ENCODE measurements at places on chromosomes 13 and 19. TPM values are rescaled to one million over a fixed set of nuclear protein-coding genes. Genes with fewer than 3 reads are reported as not detected.

DNA sequence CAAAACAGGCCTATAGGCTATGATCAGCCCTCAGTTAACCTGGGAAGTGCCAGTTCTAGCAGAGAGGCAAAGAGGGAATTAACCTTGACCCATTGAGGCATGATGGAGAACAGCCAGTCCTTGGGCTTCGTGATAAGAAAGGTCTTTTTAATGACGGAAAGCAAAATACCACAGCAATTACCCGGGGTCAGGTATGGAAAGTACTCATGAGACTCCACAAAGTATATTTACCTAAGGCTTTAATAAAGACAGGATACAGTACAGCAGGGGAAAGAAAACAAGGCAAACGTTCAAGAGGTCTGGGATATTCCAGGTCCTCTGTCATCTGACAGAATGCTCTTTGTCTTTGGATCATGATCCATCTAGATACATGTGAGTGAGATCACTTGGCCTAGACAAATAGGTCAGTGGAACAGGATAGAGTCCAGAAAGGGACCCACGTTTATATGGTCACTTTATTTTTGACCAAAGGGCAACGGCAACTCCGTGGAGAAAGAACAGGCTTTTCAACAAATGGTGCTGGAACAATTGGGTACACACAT is 52.2 kb downstream of the WDFY2 start:
- no peak overlapping the region for H3K4me3 ChIP-seq
- peak; percentile 72 for DNase-seq
- H3K4me1 ChIP-seq = peaks cover 67% of the 10 kb centered on the region
- H3K36me3 ChIP-seq = no peaks in the 10 kb centered on the region
- no peaks in the 10 kb centered on the region for H3K27me3 ChIP-seq
- H3K27ac ChIP-seq = peak overlapping the region; percentile 92

DNA sequence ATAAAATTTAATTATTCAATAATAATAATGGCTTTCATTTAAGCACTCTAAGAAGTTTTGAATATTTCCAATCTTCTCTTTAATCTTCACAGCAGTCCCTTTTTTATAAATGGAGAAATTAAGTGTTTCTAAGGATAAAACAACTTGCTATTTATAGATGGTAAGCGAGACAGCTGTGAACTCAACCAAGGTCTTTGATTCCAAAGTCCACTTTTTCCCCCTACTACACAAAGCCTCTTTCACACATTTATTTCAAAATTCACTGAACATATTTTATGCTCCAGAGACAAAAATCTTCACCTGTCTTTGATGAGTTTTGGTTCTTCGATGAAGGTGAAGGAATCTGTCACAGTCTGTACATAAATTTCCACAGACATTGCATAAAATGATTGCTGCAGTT is 34.4 kb upstream of the FBXL3 start:
- no peak overlapping the region for H3K4me3 ChIP-seq
- H3K27me3 ChIP-seq = no peaks in the 10 kb centered on the region
- H3K36me3 ChIP-seq = peaks cover 5% of the 10 kb centered on the region
- no peaks in the 10 kb centered on the region for H3K4me1 ChIP-seq
- DNase-seq = no peak

GRCh38 chr13:50275392-50276063 is 260.3 kb downstream of the KCNRG start:
- H3K4me1 ChIP-seq = no peaks in the 10 kb centered on the region
- no peak overlapping the region for H3K27ac ChIP-seq
- H3K36me3 ChIP-seq = no peaks in the 10 kb centered on the region
- H3K4me3 ChIP-seq = no peak overlapping the region
- no peak for DNase-seq
- H3K27me3 ChIP-seq = no peaks in the 10 kb centered on the region

- H3K36me3 ChIP-seq = no peaks in the 10 kb centered on the region
- DNase-seq = no peak
- no peak overlapping the region for H3K4me3 ChIP-seq
- peak overlapping the region; percentile 58 for H3K27ac ChIP-seq
- peaks cover 51% of the 10 kb centered on the region for H3K4me1 ChIP-seq
- no peaks in the 10 kb centered on the region for H3K27me3 ChIP-seq
Measured at GRCh38 chr19:44636439-44637389, 7.0 kb upstream of the PVR start.

DNA sequence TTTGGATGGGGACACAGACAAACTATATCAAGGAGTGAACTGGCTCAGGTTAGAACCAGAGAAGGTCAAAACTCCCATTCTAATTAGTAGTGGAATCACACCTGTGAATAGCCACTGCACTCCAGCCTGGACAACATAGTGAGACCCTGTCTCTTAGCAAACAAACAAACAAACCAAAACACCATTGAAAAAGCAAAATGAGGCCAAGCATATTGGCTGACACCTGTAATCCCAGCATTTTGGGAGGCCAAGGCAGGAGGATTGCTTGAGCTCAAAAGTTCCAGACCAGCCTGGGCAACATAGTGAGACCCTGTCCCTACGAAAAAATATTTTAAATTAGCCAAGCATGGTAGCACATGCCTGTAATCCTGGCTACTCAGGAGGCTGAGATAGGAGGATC is 39.1 kb upstream of the UBAC2 start:
- no peaks in the 10 kb centered on the region for H3K4me1 ChIP-seq
- H3K4me3 ChIP-seq = no peak overlapping the region
- no peak for DNase-seq
- H3K36me3 ChIP-seq = no peaks in the 10 kb centered on the region

DNA sequence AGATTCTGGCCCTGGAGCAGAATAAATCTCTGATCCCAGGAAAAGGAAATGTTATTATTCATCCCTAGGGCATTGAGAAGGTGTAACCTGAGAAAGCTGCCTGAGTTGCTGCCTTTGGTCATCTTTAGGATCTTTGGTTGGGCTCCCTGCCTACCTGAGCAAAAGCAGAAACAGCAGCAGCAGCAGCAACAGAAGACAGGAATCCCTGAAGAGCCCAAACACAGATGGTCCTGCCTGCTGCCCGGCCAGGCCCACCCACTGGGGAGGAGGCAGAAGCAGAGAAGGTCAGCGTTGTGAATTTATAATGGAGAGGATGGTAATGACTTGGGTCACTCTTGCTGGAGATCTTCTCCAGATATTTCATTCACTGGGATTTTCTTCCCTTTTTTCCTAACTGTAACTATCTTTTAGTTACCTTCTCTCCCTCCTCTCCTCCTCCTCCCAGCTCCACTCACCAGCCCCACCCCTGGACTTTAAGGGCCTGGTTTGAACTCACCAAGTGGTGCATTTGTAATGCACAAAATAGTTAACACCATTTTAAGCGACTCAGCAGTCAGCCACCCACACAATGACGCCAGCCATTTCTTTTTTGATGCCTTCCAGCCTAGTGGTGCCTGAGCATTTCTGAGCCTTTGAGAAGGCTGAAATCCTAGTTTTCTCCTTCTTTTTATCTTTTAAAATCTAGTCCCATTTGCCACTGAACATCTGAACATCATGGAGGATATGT is 91.7 kb downstream of the HSPH1 start:
- H3K4me3 ChIP-seq = no peak overlapping the region
- no peak overlapping the region for H3K27ac ChIP-seq
- no peaks in the 10 kb centered on the region for H3K36me3 ChIP-seq
- H3K27me3 ChIP-seq = no peaks in the 10 kb centered on the region

DNA sequence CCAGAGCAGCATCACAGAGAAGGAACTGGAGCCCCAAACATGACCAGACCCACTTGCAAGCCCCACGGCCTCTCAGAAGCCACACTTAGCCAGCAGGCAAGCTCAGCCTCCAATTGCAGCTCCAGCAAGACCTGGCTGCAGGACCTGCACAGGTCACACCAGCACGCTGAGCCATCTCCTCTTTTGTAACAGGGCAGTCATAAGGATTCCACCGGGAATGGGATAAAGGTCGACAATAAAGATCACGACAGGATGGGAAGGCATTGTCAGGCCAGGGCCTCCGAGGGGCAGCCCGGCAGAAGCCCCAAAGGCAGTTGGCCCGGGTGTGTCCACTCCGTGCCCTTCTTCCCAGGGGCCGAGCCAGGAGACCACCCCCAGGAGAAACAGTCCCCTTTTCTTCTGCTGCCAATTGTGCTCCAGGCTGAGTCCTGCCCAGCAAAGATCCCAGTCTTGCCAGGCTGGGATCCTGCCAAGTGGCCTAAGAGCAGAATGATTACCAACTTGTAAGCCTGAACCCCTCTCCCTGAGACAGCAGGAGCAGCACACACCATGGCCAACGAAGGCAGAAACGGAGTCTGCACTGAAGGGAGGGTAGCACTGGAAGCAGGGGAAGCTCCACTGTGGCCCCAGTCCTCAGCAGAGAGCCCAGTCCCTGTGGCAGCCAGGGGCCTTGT is 12.5 kb downstream of the PEPD start:
- no peak for DNase-seq
- H3K27me3 ChIP-seq = no peaks in the 10 kb centered on the region
- no peaks in the 10 kb centered on the region for H3K36me3 ChIP-seq
- peaks cover 9% of the 10 kb centered on the region for H3K4me1 ChIP-seq
- no peak overlapping the region for H3K27ac ChIP-seq

GRCh38 chr13:94607939-94608338 is 6.3 kb downstream of the GPR180 start:
- no peak overlapping the region for H3K27ac ChIP-seq
- H3K27me3 ChIP-seq = no peaks in the 10 kb centered on the region
- no peak overlapping the region for H3K4me3 ChIP-seq
- peaks cover 13% of the 10 kb centered on the region for H3K36me3 ChIP-seq
- DNase-seq = no peak

- H3K27me3 ChIP-seq = no peaks in the 10 kb centered on the region
- no peak overlapping the region for H3K27ac ChIP-seq
- DNase-seq = no peak
- no peaks in the 10 kb centered on the region for H3K4me1 ChIP-seq
Measured at GRCh38 chr13:113548778-113549621, 35.6 kb upstream of the TFDP1 start.

DNA sequence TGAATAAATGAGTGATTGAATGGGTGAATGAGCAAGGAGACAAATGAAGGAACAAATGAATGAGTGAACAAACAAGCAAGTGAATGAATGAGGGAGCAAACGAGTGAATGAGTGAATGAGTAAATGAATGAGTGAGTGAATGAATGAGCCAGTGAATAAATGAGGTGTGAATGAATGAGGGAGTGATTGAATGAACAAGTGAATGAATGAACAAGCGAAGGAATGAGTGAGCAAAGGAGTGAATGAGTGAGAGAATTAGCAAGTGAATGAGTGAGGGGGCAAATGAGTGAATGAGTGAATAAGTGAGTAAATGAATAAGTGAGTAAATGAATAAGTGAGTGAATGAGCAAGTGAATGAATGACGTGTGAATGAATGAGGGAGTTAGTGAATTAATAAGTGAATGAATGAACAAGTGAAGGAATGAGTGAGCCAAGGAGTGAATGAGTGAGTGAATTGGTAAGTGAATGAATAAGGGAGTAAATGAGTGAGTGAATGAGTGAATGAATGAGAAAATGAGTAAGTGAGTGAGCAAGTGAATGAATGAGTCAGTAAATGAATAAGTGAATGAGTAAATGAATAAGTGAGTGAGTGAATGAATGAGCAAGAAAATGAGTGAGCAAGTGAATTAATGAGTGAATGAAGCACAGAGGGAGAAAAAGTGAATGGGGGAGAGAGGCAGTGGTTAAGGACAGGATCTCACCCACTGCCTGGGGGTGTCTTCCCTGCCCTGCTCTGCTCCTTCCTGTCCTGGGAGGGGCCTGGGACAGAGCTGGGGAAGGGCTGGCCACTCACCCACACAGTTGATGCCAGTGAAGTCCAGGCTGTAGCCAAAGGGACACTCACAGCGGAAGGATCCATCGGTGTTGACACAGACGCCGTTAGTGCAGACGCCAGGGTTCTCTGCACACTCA is 36.4 kb downstream of the CCL25 start:
- H3K4me3 ChIP-seq = no peak overlapping the region
- peaks cover 10% of the 10 kb centered on the region for H3K4me1 ChIP-seq
- no peaks in the 10 kb centered on the region for H3K27me3 ChIP-seq
- no peaks in the 10 kb centered on the region for H3K36me3 ChIP-seq
- DNase-seq = peak; percentile 16

DNA sequence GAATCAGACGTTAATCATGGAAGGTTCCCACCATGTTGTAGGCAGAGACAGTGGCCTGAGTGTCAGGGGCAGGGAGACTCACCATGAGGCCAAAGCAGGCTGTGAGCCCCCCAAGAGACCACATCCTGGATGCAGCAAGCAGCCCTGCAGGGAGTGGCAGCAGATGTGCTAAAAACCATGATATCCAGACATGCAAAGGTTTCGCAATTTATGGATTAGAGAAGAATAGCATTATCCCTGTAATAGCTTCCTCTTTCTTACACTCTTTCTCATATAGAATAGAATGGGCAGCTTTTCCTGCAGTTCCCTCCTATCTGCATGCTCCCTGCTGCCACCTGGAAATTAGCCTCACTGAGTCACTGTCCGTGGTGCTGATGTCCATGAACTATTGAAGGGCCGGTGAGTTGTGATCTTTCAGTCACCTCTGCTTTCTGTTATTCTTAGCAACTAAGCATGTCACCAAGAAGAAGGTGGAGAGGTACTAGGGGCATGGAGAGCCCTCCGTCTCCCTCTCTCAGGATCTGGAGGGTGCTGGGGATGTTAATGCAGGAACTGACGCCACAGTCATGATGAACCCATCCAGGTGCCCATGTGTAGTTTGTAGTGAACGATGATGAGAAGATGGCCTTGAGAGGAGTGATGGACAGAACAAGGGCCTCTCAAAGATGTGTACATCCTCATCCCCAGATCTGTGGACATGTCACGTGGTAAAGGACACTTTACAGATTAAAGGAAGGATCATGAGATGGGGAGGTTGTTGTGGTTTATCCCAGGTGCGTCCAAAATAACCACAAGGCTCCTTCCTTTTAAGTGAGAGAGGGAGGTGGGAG is 9.9 kb downstream of the CEACAM4 start:
- H3K36me3 ChIP-seq = no peaks in the 10 kb centered on the region
- H3K4me3 ChIP-seq = no peak overlapping the region
- peak; percentile 44 for DNase-seq
- no peaks in the 10 kb centered on the region for H3K4me1 ChIP-seq
- peaks cover 6% of the 10 kb centered on the region for H3K27me3 ChIP-seq

DNA sequence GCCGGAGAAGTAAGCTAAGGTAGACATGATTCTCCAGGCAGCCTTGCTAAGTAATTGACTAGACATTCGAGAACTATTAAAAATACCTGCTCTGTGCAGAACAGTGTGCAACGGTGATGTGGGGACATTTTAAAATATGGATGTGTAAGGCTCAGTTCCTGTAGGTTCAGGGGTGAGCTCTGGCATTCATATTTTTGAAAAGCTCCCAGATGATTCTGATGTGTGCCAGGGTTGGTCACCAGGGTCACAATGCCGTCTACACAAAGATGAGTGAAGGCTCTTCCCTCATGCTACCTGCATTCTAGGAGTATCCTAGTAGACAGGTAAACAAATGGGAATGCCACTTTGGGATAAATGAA is 702 bp upstream of the EPSTI1 start:
- no peaks in the 10 kb centered on the region for H3K36me3 ChIP-seq
- H3K27me3 ChIP-seq = no peaks in the 10 kb centered on the region
- no peak for DNase-seq

The HSPB6 gene
- total RNA-seq = not detected

The ANO8 gene
- total RNA-seq = 15.4 TPM

The HIPK4 gene
- not detected for total RNA-seq

The KLHL1 gene
- not detected for total RNA-seq

The ZNF420 gene
- total RNA-seq = 2.3 TPM

The SEMA6B gene
- 7.3 TPM for total RNA-seq
